Fibroblast of mammary gland (primary cell): ENCODE measurements at places on chromosomes 5 and 9.

GRCh38 chr5:27103486-27103885 lies 65.1 kb upstream of the CDH9 start:
- DNase-seq = no peak

GRCh38 chr5:40277161-40277906 lies 402.4 kb upstream of the PTGER4 start:
- DNase-seq = no peak

GRCh38 chr9:107215381-107215780 lies 67.7 kb upstream of the RAD23B start:
- peak; percentile 42 for DNase-seq

DNA sequence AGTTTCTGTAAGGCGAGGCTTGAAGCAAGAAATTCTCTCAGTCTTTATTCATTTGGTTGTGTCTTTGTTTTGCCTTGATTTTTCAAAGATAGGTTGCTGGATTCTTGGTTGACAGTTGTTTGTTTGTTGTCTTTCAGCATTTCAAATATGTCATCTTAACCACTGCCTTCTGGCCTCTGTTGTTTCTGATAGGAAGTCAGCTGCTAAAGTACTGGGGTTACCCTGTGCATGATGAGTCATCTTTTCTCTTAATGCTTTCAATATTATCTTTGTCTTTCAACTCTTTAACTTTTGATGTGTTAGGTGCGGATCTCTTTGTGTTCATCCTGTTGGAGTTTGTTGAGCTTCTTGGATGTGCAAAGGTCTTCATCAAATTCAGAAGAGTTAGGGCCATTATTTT lies 1571.3 kb downstream of the MAT2B start:
- DNase-seq = no peak

DNA sequence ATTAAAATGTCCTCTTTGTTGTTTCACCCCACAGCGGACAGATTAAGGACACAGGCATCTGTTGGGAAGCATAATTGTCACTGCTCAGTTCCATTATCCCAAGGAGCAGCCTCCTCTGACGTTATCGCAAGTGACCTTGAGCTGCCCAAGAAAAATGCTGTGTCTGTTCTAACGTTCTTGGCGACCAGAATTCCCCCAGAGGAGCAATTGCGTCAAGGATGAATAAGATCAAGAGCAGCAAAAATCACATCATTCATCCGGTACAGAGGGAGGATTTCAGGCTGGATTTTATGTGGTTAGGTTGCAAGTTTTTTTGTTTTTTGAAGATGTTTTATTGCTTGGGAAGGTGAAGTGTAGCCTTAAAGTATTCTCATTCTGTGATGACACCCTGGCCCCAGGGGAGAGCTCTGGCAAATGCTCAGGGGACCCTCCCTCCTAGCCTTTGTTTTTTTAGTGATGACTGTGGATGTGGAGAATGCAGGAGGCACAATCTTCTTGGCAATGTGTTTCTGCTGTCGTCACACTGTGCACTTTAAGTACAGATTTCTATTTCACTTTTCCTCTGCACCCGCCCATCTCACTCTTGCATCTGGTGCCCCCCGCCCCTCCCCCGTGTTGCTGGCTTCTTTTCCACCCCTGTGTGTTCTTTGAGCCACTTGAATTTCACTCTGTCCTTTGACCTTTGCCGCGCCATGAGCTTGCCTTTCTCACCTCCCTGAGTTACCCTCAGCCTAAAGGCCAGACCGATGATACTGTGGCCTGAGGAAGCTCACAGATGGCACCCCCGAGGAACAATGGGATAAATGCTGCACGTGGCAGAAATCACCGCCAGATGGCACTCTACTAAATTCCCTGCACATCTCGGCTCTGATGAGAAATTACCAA lies 308.5 kb downstream of the RAB3C start:
- peak; percentile 99 for DNase-seq

- DNase-seq = no peak
These were observed 273.5 kb downstream of the CRB2 start for GRCh38 chr9:123629531-123629930.

GRCh38 chr9:89414670-89415324 lies 83.1 kb downstream of the SEMA4D start:
- no peak for DNase-seq

DNA sequence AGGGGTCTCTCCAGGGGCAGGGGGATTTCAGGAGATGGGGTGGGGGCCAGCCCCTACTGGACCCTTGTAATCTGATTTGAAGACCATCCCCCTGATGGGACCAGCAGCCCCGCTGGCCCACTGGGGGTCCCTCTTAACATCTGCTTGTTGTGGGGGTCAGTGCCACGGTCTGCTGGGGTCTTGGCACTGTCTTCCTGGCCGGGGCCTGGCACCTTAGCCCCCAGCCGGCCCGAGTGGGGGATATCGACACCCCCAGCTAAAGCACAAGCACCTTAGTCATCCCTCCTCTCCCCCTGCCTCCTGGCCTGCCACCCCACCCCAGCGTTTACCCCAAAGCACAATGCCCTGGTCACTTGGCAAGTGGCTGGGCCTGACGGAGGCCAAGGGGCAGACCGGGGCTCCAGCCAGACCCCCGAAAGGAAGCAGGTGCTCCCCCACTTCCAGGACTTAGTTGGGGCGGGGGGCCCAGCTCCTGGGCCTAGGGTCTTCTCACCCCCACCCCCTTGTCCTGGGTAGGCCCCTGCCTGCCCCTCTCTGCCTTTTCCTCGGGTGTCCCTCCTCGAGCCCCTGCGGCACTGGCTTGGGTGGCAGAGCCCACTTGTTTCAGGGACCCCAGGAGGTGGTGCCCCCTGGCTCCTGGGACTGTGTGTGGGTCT lies 1.4 kb upstream of the NFX1 start:
- DNase-seq = no peak
